GM12891 (cell line): ENCODE measurements at places on chromosomes 6 and 20.

GRCh38 chr6:141677598-141678211, 455.0 kb upstream of the GJE1 start:
- no peak for DNase-seq

DNA sequence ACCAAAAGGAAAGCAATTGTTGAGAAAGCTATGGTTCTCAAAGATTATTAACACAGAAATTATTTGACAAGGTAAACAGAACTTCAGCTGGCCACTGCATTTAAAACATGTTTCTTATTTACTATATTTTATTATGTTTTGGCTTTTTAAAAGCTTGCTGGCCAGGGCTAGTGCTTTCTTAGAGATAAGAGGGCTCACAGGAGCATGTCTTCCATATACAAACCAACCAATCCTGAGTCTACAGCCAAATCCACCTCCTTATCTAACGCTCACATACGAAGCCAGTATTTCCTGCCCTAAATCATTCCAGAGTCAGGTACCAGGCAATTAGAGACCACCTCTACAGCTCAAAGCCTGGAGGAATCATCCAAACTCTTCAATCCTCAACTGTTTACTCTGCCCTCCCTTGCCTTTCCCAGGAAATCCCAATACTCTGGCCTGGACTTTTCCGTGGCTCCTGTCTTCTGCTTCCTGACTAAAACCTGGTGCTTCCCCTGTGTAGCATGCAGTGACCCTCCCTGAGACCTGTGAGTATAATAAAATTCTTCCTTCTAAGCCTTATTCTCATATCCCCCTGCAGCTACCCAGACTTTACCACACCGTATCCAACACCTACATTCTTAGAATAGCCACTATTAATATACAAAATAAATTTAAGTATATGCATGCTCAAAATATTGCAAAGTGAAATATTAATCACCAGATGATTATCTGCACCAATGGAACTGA, 33.2 kb downstream of the RANBP9 start:
- no peak for DNase-seq

- no peak for DNase-seq
Observed at GRCh38 chr6:14406614-14407331, 289.2 kb downstream of the CD83 start.

DNA sequence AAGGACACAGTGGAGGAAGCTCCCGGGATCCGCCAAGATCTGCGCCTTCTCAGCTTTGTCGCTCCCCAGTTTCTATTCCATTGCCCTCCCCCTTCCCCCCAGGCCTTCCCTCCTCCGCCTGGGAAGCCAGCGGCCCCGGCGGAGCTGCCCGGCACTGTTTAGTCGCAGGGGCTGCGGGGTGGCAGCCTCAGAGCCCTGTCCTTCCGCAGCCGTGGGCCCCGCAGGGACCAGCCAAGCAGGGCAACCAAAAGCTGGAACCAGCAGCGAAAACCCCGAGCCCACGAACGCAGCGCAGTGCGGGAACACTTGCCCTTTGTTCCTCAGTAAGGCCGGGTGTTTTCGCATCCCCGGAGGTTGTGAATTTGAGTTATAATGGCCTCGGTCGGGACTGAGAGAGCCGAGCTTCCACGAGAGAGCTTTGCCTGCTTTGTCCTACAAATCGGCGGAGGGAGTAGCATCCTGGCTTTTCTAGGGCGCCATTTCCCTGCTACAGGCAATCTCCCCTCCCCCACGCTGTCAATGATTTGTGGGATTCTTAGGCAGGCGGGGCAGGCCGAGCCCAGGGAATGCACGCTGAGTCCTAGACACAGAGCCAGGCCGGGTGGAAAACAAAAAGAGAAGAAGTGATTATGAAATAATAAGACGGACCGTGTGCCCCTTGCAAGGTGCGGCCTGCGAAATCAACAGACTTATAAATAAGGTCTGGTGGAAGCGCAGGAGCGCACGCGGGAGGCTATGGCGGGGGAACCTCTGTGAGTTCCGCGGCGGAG, 4.0 kb upstream of the TUBB2B start:
- DNase-seq, result no peak

- no peak for DNase-seq
Observed at GRCh38 chr6:11814819-11815218, 36.2 kb upstream of the ADTRP start.

- DNase-seq, result no peak
Observed at GRCh38 chr20:17657898-17658647, 24.0 kb downstream of the RRBP1 start.

- DNase-seq, result no peak
Observed at GRCh38 chr6:13666194-13667105, 45.2 kb downstream of the RANBP9 start.

- no peak for DNase-seq
Observed at GRCh38 chr6:38603966-38604365, 35.8 kb downstream of the BTBD9 start.

DNA sequence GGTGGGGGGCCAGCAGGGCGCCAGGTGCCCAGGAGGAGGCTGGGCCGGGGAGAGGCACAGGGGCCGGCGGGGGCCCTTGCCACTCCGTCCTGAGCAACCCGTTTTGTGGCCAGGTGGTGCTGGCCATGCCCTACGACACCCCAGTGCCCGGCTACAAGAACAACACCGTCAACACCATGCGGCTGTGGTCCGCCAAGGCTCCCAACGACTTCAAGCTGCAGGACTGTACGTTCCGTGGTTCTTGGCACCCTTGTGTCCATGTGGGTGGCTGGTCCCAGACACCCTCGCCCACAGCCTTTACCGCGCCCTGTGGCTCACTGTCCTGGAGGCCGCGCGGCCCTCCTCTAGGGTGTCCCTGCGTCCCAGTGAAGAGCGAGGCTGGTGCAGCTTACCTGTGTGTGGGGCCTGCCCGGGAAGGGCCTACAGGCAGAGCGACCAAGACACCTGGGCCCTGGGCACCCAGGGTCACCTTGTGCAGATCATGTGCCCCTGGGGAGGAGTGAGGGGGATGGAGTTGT, 28.7 kb downstream of the PYGB start:
- no peak for DNase-seq

- DNase-seq, result no peak
Observed at GRCh38 chr6:22476811-22477390, 92.5 kb upstream of the HDGFL1 start.

DNA sequence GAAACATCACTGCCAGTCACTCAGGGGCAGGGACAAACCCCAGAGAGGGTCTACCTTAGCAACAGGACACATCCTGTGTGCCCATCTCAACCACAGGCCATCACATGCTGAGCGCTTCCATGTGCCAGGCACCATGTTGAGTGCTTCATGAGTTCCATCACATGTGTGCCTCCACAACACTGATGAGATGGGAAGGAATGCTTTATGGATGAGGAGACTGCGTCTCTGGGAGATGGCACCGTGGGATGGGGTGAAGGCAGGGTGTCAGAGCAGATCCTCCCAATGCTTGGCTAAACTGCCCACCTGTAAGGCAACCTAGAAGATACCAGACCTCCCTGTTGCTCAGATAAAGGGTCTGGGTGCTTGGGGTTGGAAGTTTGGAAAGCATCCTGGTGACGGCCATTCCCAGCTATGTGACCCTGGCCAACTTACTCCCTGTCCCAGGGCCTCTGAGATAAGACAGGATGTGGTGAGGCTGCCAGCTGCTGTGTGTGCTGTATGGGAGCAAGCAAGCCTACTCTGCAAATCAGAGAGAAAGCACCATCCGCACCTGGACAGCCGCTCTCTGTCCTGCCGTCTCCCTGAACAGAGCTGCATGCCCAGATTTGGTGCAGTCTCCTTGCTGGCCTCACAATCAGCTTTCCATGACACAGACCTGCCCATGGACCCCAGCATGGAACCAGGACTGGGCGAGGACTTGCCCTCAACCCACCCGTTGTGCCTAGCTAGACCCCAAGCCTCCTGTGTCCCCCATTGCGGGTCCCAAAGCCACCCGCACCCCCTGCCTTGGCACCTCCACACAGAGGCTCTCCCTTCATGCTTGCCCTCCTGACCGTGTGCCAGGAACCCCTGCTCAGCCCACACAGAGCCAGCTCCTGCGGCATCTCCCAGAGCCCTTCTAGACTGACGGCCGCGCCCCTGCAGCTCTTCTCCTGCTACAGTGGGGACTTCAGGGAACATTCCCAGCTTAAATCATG, 143.7 kb downstream of the SYNDIG1 start:
- no peak for DNase-seq
